ENCODE measurements at places on chromosomes 7 and 10.

DNA sequence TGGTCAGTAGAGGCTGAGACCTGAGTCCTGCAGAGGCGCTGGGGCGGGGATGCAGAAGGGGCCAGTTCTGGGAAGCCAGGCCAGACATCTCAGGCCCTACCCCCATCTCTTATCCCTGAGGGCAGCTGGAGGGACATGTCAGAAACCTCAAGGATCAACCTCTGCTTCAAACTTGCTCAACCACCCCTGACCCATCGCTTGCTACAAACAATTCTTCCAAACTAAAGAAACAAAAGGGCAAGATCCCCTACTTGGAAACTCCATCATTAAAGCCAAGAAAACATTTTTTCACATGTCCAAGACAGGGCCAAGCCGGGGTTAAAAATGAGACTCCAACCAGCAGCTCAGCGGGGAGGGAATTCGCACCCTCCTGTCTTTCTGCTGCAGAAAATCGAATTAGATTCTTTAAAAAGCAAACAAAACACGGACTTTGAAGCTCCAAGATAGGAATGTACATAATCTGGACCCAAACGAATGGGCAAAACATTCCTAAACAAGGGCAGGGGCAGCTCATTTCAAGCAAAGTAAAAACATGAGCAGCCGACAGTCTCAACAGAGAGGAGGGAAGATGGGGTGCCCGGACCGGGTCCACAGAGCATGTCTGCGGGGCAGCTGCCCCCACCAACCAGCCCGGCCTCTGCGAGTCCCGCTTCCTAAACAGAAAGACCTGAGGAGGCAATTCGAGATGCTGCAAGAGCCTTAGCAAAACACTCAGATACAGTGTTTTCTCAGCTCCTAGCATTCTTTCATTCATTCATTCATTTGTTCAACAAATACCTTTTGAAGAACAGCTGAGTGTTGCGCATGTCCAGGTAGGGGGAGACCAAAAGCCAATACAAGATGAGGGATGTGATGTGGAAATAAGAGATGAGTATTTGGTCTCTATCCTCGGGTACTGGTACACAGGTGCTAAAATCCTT is 44.8 kb downstream of the CHST15 start:
- DNase-seq: no peak

DNA sequence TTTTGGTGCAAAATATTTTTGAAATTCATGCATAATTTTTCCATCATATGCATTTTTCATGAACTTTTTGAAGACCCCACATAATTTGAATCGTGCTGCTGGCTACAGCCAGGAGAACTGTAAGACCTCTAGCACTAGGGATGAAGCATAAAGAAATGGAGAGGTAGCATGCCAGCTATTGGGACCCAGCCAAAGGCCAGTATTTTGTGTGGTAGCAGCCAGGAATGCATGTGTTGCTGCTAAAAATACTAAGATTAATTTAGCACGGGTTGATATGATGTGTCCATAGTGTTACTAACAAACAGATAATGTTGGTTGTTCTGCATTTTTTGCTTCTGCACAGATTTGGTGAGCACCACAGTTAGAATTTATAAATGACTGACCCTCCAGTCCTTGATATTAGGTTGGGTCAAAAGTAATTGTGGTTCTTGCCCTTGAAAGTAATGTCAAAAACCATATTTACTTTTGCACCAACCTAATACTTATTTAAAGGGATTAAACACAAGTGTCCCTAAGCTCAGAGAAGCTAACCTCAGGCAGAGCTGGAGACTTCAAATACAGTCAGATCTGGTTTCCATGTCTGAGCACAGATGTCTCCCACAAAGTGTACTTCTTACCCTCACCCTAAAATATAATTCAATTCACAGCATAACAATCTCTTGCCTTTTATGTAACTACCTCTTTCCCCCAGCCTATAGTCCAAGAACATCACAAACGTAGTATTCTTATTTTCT is 54.1 kb upstream of the NPSR1 start:
- no peak for DNase-seq

- no peak for DNase-seq
These were observed 44.7 kb downstream of the SH2D4B start for GRCh38 chr10:80582286-80582960.

DNA sequence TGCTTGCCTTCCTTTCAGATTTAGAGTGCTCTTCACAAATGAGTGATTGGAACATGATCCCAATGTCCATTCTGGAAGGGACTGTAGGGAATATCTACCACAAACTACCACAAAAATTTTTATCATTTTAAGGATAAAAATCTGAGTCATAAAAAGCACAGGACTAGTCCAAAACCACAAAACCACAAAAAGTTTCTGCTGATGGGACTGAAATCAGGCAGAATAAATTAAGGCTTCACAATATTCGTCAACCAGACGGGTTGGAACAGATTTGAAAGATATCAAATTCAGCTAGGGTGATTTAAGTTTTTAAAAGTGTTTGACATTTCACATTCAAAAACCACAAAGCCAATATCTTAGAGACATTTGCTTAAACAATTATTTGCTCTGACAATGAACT is 100.1 kb upstream of the PTN start:
- DNase-seq: no peak

- DNase-seq: no peak
These were observed 29.9 kb upstream of the COL1A2 start for GRCh38 chr7:94364816-94365215.

DNA sequence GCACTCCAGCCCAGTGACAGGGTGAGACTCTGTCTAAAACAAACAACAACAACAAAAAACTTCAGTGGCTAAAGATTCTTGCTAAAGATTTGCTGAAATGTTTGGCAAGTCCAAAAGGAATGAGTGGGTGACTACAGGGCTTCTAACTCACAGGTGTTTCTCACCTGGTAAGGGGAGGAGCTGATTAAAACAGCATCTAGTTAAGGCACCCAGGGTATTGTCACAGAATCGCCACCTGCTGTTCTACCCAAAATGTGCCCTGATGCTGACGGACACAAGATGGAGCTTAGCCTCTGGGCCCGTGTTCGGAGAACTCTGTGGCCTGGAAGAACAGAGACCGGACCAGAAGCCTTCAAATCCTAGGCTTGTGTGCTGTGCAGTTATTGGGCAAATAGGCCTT is 336.0 kb upstream of the GALNT17 start:
- no peak for DNase-seq

All from stimulated activated CD8-positive, alpha-beta memory T cell treated with anti-CD3 and anti-CD28 coated beads, Interleukin-7, amount 100 ng/mL, for 24 hours (primary cell).